ENCODE measurements at places on chromosomes 1 and 21.

GRCh38 chr1:37948841-37949240, 2.0 kb upstream of the INPP5B start:
- DNase-seq: no peak

DNA sequence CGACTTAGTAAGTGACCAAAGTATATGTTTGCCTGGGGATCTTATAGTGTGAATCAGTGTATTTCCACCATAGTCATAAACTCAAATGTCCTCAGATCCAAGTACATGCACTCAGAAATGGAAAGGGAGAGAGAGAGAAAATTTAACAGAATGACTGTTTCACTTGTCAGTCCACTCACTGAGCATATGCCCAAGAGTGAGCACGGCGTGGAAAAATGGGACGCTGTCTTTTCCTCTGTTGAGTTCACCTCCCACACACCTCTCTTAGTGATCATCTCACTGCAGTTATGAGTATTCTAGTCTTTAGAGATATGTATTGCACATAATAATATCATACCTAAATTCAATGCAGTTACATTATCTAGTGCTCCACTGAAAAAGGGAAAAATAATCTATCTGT, 156.8 kb upstream of the PRMT6 start:
- DNase-seq: no peak

DNA sequence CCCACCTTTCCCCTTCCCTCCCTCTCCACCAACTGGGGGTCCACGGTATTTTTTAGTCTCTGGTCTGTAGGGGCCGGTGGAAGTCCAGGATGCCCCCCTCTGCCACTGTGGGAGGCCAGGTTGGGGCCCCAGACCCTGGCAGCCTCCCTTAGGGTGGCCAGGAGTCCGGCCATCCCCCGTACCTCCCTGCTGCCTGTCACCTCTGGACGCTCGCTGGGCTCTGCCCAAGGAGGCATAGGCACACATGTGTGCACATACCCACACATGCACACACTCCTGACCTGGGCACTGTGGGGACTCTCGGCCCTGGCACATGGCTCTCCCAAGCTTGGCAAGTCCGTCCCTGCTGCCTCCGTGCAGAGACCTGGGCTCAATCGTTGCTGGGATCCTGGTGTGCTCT, 53.0 kb downstream of the DISP3 start:
- no peak for DNase-seq

DNA sequence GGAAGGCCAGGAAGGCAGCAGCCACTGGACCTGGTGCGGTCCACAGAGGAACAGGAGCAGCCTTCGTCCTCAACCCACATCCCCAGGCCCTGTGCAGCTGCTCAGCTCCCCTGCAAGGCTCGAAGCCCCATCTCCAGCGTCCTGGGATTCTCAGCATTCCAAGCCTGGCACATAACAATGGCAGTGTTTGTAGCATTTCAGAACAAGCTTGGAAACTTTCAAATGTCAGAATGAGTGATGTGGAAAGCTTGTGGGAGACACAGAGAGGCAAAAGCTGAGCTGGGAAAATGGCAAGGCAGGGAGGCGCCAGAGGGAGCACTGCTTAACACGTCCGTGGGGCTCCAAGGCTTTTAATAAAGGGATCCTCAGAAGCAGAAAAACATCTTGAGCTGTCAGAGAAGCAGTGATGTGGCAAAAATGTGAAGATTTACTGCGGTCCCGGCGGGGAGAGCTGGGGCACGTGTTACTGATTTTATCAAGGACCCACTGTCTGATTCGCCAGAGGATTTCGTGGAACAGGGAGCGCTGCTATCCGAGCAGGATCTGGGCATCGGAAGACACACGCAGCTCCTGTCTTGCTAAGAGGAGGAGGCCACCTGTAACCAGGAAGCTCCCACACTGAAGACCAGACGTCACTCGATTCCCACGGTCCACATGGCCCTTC, 38.1 kb downstream of the TOMM20 start:
- no peak for DNase-seq

- no peak for DNase-seq
Measured at GRCh38 chr1:99599678-99600175, 46.2 kb upstream of the PALMD start.

DNA sequence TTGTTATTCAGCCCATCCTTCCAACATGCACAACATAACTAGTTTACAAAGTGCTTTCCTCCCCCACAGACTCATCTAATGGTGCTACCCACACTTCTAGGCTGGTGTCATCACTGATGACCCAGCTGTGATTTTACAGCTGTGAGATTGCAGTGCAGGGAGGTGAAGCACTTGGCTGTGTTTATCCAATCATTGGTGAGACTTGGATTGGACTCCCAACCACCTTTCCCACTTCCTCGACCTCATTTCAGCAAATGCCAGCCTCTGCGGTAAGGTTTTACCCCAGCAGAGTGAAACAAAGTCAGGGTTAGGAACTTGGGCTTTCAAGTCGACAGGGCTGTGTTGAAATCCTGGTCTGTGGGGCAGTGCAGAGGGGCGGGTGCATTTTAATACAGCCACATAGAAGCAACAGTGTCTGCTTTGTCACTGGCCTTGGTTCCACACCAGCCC, 22.1 kb downstream of the ECHDC2 start:
- DNase-seq: no peak

DNA sequence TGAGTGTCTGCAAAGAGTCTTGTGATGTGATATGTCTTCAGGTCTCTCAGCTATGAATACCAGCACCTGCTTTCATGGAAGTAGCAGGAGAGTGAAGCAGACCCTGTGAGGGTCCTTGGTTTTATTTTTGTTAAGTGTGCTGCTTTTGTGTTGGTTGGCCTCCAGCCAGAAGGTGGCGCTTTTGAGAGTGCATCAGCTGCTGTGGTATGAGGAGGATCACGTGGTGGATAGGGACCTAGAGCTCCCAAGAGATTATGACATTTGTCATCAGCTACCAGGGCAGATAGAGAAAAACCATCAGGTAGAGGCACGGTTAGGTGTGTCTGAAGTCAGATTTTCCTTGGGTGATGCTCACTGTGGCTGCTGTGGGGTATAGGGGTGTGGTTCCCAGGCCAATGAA, 1232.1 kb downstream of the MRPL39 start:
- DNase-seq: no peak

- DNase-seq: no peak
Measured at GRCh38 chr1:172431721-172432192, 11.3 kb downstream of the C1orf105 start.

GRCh38 chr1:19360843-19361610, 48.9 kb downstream of the SLC66A1 start:
- no peak for DNase-seq

DNA sequence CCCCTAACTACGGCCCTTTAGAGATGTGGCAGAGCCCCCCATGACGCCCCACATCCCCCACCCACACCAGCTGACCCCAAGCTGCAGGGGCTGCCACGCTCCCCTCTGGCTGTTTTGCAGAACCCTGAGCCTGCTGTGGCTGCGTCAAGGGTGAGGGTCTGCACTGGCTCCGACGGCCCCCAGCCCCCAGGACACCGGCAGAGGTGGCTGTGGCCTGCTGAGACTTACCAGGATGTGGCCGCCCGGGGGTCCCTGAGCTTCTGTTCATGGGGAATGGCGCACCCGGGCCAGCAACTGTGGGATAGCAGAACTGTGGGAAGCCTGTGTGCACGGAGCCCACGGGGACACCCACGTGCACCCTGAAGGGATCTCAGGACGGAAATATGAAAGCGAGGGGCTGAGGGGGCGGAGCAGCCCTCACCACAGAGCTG, 12.8 kb upstream of the RNF223 start:
- DNase-seq: no peak

- DNase-seq: no peak
Measured at GRCh38 chr1:82755191-82755590, 954.5 kb downstream of the ADGRL2 start.

GRCh38 chr1:14294860-14295536, 303.5 kb upstream of the KAZN start:
- DNase-seq: no peak

GRCh38 chr1:239545466-239545865, 159.1 kb downstream of the CHRM3 start:
- DNase-seq: no peak

- DNase-seq: no peak
Measured at GRCh38 chr1:101260556-101261350, 23.9 kb downstream of the S1PR1 start.

DNA sequence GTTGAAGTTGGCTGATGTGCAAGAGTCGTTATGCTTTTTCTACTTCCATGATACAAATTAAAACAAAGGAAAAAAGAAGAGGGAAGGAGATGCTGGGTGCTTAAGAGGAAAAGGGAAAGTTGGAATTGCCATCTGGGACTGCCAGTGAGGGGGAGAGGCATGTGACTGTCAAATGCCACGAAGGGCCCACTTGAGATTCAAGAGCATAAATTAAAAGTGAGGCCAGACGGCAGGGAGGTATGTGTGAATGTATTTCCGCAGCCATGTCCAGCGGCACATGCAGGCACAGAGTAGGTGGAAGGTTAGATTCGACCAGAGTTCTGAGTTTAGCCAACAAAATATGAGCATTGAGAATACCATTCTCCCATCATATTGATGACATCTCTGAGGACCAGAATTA, 32.0 kb downstream of the NFASC start:
- DNase-seq: no peak

GRCh38 chr1:63991685-63992084, 211.7 kb upstream of the UBE2U start:
- DNase-seq: no peak

- DNase-seq: no peak
Measured at GRCh38 chr1:90384193-90384592, 332.9 kb downstream of the BARHL2 start.

DNA sequence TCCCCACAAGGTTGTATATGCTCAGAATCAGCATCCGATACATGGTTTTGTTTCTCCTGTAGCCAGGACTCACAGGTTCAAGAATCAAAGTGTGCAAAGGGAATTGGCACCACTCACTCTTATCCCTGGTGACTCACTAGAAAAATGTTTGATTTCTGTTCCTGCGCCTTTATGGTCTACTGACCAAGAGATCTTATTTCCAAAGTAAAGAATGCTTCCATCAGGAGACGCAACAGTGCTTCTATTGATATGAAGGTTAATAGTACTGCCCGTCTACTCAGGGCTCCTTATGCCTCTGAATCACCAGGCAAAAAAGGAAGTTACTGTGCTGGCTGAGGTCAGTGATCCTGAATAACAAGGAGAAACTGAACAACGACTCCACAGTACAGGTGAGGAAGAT, 1392.0 kb upstream of the PRMT6 start:
- DNase-seq: no peak

DNA sequence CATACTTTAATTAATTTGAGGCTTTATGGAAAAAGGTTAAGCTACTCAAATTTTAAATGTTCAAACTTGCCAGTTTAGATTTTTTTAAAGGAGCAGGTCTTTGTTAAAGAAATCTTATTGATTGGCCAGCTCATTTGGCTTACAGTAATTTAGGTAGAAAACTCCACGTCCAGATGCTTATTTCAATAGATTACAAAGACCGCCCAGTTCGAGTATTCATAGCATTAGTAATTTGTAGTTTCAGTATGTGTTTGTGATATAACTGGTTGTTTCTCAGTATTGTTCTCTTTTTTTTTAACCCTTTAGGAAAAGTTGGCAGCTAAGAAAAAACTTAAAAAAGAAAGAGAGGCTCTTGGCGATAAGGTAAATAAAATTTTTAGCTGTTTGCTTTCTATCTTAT, 1.6 kb downstream of the RPF1 start:
- DNase-seq: no peak

GRCh38 chr1:217857061-217857460, 225.9 kb downstream of the SPATA17 start:
- no peak for DNase-seq

GRCh38 chr1:91883470-91883869, 2.5 kb downstream of the TGFBR3 start:
- no peak for DNase-seq

- DNase-seq: no peak
Measured at GRCh38 chr1:32220746-32221580, 1.2 kb downstream of the TMEM234 start.

- no peak for DNase-seq
Measured at GRCh38 chr1:186658999-186659398, 21.2 kb downstream of the PTGS2 start.

Data from T-helper 22 cell (primary cell).